Stimulated activated naive CD8-positive, alpha-beta T cell treated with anti-CD3 and anti-CD28 coated beads, Interleukin-15, amount 100 ng/mL, for 72 hours (primary cell): ENCODE measurements at places on chromosomes 7 and 10.

DNA sequence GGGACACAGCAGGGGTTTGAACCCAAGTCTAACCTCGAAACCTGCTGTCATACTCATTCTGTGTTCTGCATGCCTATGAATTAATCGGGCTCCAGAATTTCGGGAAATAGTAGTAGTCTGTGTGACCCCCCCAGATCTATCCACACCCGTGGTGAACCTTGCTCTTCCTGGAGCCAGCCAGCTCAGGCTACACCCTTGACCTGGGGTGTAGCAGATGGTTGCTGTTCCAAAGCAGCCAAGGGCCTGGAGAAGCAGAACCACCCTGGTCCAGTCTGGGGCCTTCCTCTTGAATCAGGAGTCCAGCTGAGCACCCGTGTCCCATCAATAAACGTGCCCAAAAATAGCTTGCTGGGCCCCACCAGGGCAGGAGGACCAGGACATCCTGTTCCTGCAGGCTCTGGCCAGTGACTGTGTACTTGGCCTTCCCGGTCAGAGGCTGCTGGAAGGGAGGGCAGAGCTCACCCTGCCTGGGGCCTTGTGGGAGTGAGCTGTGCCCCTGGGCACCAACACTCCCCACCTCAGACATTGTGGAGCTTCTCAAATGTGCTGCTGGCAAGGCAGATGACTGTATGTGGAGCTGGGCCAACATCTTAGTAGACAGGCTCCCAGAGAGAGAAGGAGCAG is 101.2 kb upstream of the ZNF716 start:
- no peak for DNase-seq

DNA sequence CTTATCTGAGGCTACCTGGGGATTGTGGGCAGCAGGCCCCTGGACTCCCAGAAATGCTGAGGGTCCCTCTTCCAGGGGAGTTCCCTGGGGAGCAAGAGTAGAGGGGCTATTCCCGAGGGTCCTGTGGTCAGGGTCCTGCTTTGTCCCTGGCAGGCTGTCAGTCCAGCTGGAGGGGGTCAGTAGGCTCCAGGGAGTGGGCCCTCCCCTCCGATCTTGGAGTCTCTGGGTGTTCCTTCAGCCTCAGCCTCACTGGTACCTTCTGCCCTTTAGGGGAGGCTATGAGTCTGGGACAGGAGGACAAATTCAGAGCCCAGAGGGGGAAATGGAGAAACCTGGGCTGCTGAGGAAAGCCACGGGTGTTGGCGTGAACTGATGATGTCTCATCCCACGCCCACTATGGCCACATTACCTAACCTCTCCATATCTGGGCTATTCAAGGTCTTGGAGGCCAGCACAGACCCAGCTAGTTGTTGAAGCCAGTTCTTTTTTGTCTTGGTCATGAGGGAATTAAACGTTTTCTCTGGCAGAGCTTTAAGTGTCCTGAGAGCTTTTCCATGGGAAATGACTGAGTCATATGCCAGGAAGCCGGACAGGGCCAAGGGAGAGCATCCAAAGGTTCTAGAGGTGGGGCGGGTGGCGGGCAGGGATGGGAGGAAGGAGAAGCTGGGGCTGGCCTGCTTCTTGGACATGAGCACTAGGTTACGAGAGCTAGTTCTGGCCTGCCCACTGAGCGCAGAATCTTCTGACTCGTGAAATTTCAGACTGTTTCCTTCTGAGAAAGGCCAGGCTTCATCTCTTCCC is 6.2 kb downstream of the CALHM2 start:
- DNase-seq: no peak

DNA sequence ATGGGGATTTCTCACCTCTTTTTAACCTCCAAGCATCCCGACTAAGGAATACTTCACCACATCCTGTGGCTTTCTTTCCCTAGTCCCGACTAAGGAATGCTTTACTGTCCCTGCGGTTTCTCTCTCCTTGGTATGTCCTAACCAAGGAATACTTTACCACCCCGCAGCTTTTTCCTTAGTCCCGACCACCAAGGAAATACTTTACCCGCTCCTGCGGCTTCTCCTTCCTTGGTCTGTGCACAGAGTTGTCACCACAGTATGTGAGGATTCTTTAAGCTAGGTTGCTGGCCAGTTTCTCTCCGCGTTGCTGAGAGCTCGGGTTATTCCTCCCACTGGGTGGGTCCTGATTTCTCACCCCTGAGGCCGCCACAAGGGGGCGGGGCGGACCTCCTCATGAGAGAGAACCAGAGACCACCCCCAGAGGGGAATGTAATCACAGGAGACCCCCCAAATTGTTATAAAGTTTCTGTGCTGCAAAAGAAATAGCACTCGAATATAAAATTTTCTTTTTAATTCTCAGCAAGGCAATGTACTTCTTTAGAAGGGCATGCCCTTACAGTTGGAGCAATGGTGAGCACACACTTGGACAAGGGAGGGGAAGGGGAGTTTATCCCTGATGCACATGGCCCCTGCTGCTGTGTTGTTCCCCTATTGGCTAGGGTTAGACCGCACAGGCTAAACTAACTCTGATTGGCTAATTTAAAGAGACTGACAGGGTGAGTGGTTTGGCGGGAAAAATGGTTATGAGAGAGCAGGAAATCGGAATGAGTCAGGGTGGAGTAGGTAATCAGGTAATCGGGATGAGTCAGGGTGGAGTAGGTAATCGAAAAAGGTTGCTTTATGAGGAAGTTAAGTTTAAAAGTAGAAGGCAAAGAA is 12.8 kb downstream of the SUGCT start:
- no peak for DNase-seq

GRCh38 chr7:109842386-109842785 is 1248.5 kb upstream of the LRRN3 start:
- no peak for DNase-seq

GRCh38 chr7:96236198-96237039 is 85.5 kb downstream of the SLC25A13 start:
- DNase-seq: no peak

DNA sequence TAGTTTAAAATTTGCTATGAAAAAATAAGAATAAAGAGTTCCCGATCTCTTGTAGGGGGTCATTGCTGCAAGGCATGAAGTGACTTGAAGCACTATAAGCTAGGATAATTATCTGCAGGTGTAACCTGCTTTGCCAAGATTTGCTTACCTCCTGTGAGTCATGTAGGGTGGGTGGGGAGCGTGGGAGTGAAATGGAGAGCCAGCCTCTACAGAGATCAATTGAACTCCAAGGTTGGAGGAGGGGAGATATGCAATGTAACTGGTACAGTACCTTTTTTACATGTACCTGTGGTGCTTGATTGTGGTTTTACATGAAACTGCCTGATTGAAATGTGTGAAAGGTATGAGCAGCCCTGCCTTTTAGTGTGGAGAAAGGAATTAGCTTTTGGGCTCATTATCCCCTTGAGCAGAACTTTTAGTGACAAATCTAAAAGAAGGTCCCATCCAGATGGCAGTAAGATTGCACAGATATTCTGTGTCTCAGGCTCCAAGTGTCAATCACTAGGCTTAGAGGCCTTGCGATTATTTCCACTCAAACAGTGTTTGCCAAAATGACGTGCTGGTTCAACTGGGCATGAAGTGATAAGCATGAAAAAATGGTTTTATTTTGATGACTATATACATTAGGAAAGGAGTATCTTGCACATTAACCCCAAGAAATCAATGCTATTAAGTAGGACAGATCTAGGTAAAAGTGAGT is 138.6 kb upstream of the GRB10 start:
- DNase-seq: no peak

DNA sequence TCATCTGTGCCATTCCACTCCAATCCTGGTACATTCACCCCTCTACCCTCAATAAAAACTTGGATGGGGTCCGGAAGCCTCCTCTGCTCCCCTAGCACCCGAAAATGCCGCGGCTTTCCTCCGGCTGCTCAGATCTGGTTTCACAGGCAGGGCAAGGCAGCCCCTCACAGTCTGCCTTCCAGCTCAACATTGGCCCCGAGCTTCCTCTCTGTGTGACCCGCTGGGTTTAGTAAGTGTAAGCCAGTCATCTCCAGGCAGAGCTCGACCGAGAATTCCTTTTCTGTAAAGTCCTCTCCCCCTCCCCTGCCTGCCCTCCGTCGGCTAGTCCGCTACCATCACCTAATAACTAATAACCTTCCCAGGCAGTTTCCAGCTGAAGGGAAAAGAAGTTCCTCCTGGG is 3.4 kb downstream of the INHBA start:
- no peak for DNase-seq

DNA sequence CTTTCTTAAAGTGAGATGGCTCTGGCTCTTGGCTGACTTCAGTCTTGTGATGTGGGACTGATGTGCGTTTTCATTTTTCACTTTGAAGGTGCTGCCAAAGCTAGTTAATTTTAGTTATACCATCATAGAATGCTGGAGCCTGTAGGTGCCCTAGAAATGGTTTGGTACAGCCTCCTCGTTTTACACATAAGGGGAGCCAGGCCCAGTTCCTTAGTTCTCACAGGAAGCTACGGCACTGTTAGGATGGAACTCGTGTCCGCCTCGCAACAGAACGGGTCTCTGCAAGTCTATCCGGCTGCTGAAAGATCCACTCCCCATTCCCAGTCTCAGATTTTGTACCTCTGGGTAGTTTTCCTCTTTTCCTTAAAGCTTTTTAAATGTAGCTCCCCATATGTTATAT is 173.2 kb upstream of the PRPS1L1 start:
- no peak for DNase-seq

- DNase-seq: no peak
Measured at GRCh38 chr7:33781796-33782195, 123.5 kb upstream of the BMPER start.

GRCh38 chr7:138029941-138030340 is 28.1 kb upstream of the CREB3L2 start:
- DNase-seq: no peak

GRCh38 chr7:532379-533143 is 12.9 kb upstream of the PDGFA start:
- no peak for DNase-seq

GRCh38 chr7:32846630-32847225 is 44.8 kb downstream of the KBTBD2 start:
- DNase-seq: peak; percentile 87
